ENCODE measurements at places on chromosomes 1 and 21.

GRCh38 chr1:185338719-185339622 lies 21.9 kb upstream of the IVNS1ABP start:
- no peak for DNase-seq

- DNase-seq, result no peak
These were observed 4.2 kb upstream of the CHD1L start for GRCh38 chr1:147238053-147238902.

DNA sequence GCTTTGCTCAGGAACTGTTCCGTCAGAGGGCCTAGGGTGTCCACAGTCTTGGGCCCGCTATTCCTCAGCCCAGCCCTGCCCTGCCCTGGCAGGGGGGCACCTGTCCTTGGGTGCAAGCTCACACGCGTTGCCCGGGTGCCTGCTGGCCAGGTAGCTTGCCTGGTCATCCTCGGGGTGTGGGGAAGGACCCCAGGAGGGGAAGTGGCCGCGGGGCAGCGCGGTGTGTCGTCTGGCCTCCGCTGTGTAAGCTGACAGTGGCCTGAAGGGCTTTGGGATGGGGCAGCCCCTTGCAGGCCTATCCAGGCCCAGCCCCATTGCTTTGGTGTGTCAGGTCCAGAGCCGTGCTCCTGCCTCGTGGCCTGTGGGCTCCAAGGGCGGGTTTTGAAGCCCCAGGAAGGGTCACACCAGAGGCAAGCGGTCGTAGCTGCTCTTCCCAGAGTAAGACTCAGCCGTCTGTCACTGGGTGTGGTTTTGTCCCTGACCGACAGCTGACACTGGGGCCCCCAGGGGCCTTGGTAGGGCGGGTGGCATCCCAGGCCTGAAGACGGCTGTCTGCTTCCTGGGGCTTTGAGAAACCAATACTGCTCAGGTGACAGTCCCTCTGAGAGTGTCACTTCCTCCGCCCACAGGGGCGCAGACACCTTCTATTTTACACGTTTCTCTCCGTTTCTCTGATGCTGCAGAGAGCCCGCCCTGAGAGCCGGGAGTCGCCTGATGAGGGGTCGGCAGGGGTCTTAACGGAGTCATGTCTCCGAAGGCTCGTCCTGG lies 72.1 kb downstream of the SKI start:
- DNase-seq, result no peak

DNA sequence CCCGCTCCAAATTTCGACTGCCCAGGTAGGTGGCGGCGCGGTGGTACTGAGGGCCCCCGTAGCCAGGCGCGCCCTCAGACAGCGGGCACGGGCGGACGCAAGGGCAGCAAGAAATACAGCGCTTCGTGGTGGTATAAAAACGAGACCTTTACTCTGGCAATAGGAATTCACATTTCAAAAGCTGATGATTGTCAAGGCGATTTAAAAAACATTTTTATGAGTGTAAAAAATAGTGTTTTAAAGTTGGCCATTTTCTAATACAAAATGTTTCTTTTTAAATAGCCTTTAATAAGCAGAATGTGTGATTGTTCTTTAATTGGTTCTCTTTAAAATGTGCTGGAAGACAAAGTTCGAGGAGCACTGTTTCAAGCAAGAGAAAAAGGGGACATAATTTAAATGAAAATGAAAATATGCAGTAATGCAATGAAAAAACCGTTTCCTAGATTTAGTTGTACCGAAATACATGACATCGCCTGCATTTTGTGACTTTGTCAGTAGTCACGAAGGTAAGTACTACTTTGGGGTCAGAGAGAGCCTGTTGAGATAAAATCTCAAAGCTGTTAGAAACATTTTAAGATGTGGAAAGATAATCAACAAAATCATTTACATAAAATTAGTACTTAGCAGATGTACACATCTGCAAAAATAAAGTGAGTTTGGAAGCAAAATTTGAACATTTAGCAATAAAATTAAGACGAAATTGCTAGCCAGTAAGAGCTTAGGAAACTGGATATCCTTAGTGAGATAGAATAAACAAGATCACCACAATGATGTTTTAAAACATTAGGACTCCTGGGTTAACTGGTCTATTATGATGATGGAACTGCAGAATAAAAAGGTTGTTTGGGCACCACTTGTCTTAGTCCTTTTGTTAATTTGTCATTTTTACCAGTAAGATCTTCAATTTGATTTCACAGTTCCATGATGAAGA lies 1.1 kb upstream of the PSMG1 start:
- no peak for DNase-seq

GRCh38 chr1:47507144-47507543 lies 69.3 kb downstream of the FOXD2 start:
- DNase-seq, result no peak

DNA sequence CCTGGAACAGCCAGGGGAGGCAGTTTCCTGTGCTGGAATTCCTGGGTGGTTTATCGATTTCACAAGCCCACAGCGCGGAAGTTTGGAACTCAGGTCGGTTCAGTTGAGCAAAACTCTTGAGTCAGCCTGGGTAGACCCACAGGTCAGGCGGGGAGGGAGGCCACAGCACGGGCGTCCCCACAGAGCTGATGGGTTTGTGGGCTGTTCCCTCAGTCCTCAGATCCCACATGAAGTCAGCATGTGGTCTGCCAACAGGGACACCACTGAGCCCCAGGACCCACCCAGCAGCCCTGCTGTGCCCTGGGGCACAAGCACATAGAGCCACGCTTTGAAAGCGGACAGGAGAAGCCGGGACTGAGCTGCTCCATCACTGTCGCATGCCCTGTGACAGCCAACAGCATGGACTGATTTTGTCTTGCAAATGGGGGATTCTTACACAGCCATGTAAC lies 17.4 kb downstream of the BMP8A start:
- no peak for DNase-seq

DNA sequence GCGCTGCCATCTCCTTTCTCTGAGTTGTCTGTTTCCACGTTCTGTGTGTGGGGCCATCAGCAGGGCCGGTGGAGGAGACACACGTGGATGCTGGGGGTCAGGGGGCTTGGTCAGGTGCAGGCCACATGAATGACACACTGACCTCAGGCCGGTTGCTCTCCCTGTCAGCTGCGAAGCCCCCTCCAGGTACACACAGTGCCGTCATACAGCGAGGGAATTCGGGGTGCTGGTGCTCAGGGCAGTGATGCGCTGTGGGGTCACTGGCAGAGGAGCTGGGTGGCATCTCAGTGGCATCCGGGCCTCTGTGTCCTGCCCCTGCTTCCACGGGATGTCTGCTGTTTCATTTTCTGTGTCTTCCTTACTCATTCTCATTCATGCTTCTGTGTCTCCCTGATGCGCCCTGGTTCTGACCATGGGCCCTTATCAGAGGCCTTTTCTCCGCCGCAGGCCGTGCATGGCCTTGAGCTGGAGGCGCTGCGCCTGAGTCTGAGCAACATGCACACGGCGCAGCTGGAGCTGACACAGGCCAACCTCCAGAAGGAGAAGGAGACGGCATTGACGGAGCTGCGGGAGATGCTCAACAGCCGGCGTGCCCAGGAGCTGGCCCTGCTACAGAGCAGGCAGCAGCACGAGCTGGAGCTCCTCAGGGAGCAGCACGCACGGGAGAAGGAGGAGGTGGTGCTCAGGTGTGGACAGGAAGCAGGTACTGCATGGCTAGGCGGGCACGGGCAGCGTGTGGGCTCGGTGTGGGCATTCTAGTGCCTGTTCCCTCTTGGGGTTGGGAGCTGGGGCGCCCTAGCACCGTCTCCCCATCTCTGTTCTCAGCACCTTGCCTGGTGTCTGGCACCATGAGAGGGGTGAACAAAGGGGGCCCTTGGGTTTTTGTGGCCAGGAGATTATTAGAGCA lies 22.6 kb downstream of the PCNT start:
- no peak for DNase-seq

- no peak for DNase-seq
These were observed 1.2 kb downstream of the JMJD4 start for GRCh38 chr1:227733751-227734545.

DNA sequence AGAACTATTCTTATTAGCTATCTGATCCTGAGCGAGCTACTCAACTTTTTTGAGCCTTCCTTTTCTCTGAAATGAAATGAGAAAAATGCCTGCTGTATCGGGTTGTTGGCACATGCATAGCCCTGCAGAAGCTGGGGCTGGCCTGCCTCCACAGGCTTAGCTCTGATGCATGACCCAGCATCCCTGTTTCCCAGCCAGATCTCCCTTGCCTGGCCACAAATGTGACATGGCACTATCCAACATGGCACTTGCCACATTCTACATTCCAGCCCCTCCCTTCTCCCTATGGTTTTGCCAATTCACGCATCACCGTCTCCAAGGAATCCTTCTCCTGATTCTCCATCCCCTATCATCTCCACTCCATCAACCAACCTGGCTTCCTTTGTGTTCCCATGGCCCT lies 13.8 kb downstream of the RNU5D-1 start:
- DNase-seq, result no peak

DNA sequence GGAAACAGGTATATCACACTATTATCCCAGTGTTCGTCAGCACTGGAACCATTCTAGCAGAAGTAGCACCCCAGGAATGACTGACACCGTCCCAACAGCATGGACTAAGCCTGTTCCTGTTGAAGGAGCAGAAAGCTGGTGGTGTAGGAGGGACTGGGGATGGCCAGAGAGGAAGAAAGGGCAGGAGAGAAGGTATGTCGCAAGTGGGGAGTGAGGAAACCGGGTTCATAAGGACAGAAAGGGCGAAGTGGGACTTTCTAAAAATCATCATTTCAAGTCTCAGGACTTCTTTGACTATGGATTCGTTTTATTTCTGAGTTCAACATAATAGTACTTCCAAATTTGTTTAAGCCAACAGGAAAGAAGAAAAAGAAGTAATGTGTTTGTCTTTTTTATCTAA lies 19.7 kb upstream of the MX1 start:
- DNase-seq, result no peak

DNA sequence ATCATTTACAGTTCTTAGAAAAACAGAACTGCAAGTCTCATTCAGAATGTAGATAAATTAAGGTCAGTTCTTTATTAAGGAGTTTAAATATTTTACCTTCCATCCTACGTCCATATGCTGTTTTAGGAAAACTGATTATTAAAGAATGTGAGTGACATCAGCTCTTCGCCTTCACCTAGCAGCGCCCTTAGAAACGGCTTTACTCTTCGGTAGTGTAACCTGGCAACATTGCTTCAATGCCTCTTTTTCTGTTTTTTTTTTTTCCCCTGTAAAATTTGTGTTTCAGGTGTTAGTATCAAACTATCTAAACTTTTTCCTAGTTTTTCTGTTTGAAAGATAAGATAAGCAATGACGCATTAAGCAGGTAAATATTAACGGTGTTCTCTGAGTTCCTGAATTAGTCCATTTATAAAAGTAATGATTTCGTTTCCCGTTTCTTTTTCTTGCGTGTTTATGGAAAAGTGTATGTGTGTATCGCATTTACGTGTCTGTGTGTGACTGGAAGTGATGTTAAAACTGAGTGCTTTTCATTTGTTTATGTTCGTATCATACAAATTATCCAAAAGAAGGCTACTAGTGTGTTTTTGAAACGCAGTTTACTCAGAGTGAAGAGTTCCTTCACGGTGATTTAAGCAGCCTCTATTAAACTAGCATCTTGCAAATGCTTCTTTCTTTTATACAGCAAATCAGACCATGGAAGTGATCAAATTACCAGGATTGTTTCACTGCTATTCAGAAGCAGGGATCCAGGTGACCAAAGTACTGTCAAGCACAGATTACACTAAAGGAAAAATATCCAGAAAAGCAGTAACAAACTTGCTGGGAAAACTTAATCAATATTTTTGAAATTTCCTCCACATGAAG lies 139.0 kb downstream of the SDCCAG8 start:
- DNase-seq, result no peak

Data from NCI-H1436 (cell line).